ENCODE measurements at places on chromosomes 2 and 18. TPM values are rescaled to one million over a fixed set of nuclear protein-coding genes. Genes with fewer than 3 reads are reported as not detected.

- H3K27me3 ChIP-seq = peaks cover 40% of the 10 kb centered on the region
- H3K4me1 ChIP-seq = peaks cover 4% of the 10 kb centered on the region
- H3K4me3 ChIP-seq = peak overlapping the region; percentile 73
- no peaks in the 10 kb centered on the region for H3K36me3 ChIP-seq
Measured at GRCh38 chr2:232502511-232502910, 14.9 kb upstream of the ECEL1 start.

GRCh38 chr2:15748736-15749323 lies 157.2 kb downstream of the DDX1 start:
- no peaks in the 10 kb centered on the region for H3K4me1 ChIP-seq
- H3K36me3 ChIP-seq = no peaks in the 10 kb centered on the region
- peaks cover 19% of the 10 kb centered on the region for H3K27me3 ChIP-seq
- H3K4me3 ChIP-seq = no peak overlapping the region

- no peaks in the 10 kb centered on the region for H3K27me3 ChIP-seq
- H3K4me1 ChIP-seq = peaks cover 5% of the 10 kb centered on the region
- H3K36me3 ChIP-seq = peaks cover 4% of the 10 kb centered on the region
Measured at GRCh38 chr18:3177902-3178687, 41.7 kb downstream of the MYOM1 start.

- no peak for DNase-seq
- no peak overlapping the region for H3K27ac ChIP-seq
- H3K36me3 ChIP-seq = no peaks in the 10 kb centered on the region
- peaks cover 31% of the 10 kb centered on the region for H3K27me3 ChIP-seq
- H3K4me3 ChIP-seq = no peak overlapping the region
Measured at GRCh38 chr18:23684515-23685197, 4.6 kb upstream of the LAMA3 start.

- H3K27me3 ChIP-seq = no peaks in the 10 kb centered on the region
- H3K4me3 ChIP-seq = no peak overlapping the region
- H3K27ac ChIP-seq = no peak overlapping the region
- H3K36me3 ChIP-seq = no peaks in the 10 kb centered on the region
- no peak for DNase-seq
Measured at GRCh38 chr2:206079699-206080465, 6.1 kb downstream of the INO80D start.

GRCh38 chr2:205803500-205803899 lies 121.2 kb downstream of the NRP2 start:
- no peaks in the 10 kb centered on the region for H3K27me3 ChIP-seq
- no peaks in the 10 kb centered on the region for H3K36me3 ChIP-seq
- no peak for DNase-seq
- H3K4me1 ChIP-seq = no peaks in the 10 kb centered on the region
- H3K4me3 ChIP-seq = no peak overlapping the region

DNA sequence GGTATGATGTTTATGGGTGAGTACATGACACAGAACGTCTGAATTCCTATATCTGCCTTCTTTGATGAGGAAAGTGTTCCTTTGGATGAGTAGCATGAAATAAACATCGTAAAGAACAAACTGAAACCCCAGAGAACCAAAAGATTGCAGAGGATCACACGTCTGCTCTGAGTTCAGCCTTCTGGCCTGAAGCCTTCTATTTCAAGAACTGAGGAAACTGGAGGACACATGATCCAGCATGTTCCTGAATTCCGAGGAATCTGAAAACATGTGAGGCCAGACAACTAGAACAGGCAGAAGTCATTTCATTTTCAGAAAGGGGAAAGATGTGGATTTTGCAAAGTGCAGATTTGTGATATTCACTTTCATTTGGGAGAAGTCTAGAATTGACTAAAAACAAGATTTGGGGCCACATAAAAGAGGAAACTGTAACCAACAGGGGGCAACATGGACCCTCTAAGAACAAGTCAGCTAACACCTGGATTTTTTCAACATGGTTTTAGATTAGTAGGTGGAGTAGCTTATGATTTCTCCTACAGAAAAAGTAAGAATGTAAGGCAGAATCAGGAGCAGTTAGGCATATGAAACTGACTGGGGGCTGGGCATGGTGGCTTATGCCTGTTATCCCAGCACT lies 8.3 kb downstream of the SULT6B1 start:
- H3K36me3 ChIP-seq = no peaks in the 10 kb centered on the region
- no peaks in the 10 kb centered on the region for H3K4me1 ChIP-seq
- H3K4me3 ChIP-seq = no peak overlapping the region
- H3K27me3 ChIP-seq = no peaks in the 10 kb centered on the region

DNA sequence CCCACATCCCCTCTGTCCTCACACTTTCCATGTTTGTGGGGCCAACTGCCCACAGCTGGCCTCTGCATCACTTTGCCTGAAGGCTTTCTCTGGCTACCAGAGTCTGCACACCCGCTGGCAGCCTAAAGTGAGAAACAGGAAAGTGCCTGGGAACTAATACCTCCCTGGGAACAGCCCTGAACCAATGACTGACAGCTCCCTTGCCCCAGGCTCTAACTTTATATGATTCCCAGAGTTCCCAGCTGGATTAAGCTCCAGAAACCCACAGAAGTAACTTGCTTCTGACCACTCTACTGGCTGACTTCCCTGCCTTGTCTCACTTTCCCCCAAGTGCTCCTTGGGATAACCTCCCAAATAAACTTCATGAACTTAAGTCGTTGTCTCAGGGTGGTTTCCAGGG lies 159.6 kb upstream of the LMAN1 start:
- peaks cover 5% of the 10 kb centered on the region for H3K36me3 ChIP-seq
- H3K4me1 ChIP-seq = no peaks in the 10 kb centered on the region
- H3K27me3 ChIP-seq = peaks cover 3% of the 10 kb centered on the region

- H3K4me3 ChIP-seq = no peak overlapping the region
- no peak for DNase-seq
- H3K4me1 ChIP-seq = no peaks in the 10 kb centered on the region
- H3K36me3 ChIP-seq = no peaks in the 10 kb centered on the region
- no peaks in the 10 kb centered on the region for H3K27me3 ChIP-seq
Measured at GRCh38 chr2:200787351-200788120, 24.2 kb upstream of the BZW1 start.

Gene LIMS3
- total RNA-seq = not detected

Gene MTA3
- total RNA-seq = 40.4 TPM

Gene GATA6
- 0.13 TPM for total RNA-seq

Gene EVX2
- total RNA-seq = not detected
